ENCODE measurements at places on chromosomes 5 and 9. TPM values are rescaled to one million over a fixed set of nuclear protein-coding genes. Genes with fewer than 3 reads are reported as not detected.

GRCh38 chr9:114497727-114498382 is 7.4 kb downstream of the WHRN start:
- no peak for DNase-seq

- peak; percentile 87 for DNase-seq
These were observed 1.9 kb downstream of the RASEF start for GRCh38 chr9:83061036-83061435.

DNA sequence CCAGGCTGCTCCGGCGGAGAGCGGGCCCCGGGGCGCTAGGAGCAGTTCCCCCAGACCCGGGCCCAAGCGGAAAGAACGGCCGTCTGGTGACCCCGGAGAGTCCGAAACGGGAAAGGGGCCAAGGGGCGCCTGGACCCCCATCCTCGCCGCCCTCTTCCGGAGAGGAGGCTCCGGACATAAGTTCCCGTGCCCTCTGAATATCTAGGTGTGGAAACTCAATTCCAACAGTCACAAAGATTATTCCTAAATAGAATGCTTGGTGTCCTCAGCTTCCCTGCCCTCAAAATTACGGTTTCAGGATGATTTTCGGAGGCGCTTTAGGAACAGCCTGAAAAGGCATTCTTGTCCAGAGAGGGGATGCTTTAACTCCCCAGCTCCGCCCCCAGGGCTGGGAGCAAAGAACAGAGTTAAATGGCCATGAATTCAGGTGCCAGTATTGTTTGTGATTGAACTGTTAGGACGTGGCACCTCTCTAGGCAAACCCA is 681 bp upstream of the LHFPL2 start:
- DNase-seq, result no peak

GRCh38 chr5:114311281-114311680 is 50.6 kb upstream of the KCNN2 start:
- no peak for DNase-seq

DNA sequence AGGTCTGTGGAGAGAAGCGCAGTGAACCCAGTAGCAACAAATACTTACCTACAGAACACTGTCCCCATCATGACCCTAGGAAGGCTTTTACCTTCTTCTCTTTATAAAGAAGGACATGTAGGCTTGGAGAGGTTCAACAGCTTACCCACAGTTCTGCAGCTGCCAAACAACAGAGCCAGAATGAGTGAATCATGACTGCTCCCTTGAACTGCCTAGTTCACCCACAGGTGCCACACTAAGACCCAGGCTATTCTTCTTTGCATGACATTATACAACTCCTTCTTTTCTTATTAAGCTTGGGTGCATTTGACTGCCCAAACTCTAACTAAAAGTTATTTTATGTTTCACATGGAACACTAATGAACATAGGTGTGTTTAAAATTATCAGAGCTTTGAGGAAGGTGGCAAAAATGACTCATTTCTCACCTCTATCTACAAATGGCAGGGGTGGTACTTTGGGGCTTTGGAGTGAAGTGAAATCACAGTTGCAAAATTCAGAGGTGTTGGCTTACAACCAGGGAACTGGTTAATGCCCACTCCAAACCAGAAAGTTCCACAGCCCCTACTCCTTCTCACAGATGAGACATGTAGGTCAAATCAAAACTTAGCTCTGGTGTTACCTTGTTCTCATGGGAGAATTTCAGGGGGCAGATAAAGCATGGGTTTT is 201.6 kb downstream of the SEMA6A start:
- no peak for DNase-seq

The IGIP gene
- total RNA-seq, result 5.9 TPM

The PCDHA2 gene
- total RNA-seq, result under 0.01 TPM

The SPAAR gene
- total RNA-seq, result not detected

Measured in bronchial epithelial cell (primary cell).